Eye (tissue), 1 donor: ENCODE measurements at places on chromosomes 3 and 15.
A peak's percentile ranks its signal among the peaks of the same experiment; 100 is the strongest.

- no peak for DNase-seq
Observed at GRCh38 chr3:81080608-81081007, 680.8 kb downstream of the GBE1 start.

DNA sequence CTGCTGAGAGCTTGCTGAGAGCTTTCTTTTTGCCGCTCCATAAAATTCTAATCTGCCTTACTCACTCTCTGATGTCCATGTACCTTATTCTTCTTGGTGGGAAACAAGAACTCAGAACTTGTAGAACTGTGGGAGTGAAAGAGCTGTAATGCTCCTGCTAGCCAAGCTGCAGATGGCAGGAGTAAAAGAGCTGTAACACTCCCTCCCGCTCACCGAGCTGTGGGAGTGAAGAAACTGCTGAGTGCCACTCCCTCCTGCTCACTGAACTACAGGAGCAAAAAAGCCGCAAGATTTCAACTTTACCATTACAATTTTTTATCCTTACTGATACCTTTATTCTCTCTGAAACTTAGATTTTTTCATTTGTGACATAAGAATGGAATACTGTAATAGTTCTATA is 199.1 kb downstream of the SI start:
- no peak for DNase-seq

DNA sequence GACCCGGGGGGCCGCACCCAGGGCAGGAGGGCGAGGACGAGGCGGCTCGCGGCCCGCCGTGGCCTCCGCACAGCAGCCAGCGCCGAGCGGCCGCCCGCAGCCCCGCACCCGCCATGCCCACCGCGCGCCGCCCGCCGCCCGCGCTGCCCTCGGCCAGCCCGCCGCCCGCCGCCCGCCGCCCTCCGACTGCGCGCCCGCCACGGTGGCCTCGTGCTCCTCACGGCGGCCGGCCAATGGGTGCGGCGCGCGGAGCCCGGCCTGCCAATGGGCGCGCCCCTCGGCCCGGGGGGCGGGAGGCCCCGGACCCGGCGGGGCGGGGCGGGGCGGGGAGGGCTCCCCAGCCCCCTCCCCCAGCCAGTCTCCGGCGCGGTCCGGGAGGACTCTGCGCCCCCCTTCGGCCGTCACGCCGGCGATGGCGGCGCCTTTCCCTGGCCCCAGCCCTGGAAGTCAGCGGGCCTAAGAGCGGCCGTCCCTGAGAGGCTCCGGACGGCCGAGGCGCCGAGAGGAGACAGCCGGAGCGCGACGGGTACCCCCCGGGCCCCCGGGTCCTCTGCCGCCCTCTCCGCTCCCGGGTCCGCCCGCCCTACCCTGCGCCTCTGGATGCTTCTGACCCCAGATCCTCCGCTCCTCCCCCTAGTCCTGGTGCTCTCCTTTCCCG is at the start of gene NT5DC2:
NT5DC2 (minus strand) TSS at position 235 of the 658 bp plus-strand sequence; CDS start at position 115, 120 bp downstream.
- DNase-seq, result peak; percentile 91

DNA sequence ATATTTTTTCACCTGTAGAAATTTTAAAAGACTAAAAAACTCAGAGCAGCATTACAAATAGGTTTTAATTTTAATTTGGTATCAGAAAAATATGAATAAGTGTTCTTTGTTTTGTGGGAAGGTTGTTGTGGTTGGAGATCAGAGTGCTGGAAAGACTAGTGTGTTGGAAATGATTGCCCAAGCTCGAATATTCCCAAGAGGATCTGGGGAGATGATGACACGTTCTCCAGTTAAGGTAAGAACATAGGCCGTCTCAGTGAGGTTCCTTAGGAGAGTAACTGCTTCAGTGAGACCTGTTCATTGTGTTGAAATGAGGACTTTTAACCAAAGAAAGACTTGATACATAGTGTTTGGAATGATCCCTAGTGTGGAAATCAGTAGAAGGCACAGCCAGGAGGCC is 44.8 kb downstream of the OPA1 start:
- DNase-seq, result no peak

- DNase-seq, result no peak
Observed at GRCh38 chr3:101288294-101288693, 32.1 kb downstream of the IMPG2 start.

- no peak for DNase-seq
Observed at GRCh38 chr3:106228271-106228670, 359.5 kb upstream of the CBLB start.

GRCh38 chr15:57079446-57079845 is 161.0 kb downstream of the TCF12 start:
- no peak for DNase-seq

GRCh38 chr15:71011503-71012155 is 103.6 kb upstream of the THSD4 start:
- DNase-seq, result peak; percentile 30

- DNase-seq, result peak; percentile 93
Observed at GRCh38 chr3:140863580-140864009, 78.0 kb upstream of the SLC25A36 start.

GRCh38 chr3:17232442-17232841 is 347.7 kb downstream of the PLCL2 start:
- DNase-seq, result no peak

GRCh38 chr3:33798113-33798417 is 365 bp upstream of the PDCD6IP start:
- DNase-seq, result no peak

DNA sequence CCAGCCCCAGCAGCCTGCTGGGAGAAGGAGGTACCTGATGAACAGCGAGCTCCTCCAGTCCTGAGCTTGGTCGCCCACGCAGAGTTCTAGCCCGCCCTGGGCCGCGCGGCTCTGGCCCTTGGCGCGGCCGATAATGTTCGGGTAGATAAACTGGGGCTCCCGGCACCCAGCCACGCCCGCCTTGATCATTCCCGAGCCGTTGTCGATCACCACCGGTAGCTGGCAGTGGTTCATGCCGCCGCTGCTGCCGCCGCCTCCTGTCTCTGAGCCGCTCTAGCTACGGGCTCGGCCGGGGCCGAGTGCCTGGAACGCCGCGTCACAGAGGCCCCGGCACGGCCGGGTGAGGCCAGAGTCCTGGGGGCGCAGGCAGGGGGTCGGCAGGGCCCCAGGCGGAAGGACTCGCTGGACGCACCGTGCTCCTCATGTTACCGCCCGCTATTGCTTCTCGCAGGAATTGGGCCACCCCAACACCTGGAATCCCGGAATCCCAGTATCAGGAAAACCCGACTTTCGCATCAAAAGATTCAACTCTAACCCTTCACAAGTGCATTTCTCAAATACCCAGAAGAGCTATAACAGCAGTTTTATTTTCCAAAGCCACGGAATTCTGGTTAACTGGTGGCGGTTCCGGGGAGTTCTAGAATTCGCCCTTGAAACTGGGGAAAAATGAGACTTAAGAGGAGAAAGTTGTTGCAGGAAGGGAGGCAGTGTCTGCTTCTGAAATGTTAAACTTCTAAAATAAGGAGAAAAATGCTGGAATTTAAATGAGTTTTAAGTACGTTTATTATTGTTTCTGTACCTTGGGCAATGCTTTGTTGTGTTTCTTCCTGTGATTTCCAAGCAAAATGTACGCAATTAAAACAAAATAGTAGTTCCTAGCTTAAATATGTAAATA is at the start of gene ACTRT3:
ACTRT3 (minus strand) TSS at position 275 of the 895 bp plus-strand sequence; CDS start at position 234, 41 bp downstream.
- DNase-seq, result peak; percentile 89

DNA sequence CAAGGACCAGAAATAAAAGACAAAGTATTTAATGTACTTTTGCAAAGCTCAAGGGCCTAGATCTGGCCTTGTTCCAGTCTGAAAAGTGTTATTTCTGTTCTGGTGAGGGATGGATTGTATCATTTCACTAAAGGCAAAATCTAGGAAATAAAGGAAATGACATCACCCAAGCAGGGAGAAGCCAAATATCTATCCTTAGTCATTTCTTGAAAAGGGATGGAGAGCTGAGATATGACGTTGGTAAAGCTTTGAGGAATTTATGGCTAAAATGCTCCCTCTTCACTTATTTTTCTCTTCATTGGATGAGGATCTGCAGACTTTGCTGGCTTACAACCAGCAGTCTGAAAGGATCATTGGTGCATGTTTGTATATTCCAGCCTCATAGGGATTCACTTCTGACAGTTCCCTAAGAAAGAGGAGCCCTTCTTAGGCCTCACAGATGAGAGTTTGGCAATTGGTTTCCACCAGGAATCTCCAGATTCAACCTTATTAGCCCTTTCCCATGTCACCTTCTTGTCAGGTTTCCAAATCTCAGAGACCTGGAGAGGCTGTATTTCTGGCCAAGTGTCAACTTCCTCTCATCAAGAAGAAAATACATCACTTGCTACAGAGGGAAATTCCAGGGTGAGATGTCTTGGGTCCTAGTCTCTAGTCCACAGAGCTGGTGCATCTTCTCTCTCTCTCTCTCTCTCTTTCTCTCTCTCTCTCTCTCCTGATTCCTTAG is 93.7 kb upstream of the BOC start:
- peak; percentile 58 for DNase-seq

DNA sequence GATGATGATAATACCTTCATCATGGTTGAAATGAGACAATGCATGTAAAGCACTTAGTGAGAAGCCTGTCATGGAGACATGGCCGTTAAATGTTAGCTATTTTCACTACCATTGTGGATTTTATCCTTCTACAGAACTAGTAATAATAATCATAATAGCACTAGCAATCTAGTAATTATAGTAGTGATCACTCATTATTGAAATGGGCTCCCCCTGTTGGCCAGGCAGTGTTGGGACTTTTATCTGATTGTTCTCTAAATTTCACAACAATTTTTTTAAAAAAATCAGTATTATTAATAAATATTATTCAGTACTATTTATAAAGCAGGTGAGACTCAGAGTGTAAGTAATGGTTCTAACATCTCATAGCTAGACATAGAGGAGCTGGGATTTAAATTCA is 396.3 kb downstream of the IL5RA start:
- DNase-seq, result no peak

DNA sequence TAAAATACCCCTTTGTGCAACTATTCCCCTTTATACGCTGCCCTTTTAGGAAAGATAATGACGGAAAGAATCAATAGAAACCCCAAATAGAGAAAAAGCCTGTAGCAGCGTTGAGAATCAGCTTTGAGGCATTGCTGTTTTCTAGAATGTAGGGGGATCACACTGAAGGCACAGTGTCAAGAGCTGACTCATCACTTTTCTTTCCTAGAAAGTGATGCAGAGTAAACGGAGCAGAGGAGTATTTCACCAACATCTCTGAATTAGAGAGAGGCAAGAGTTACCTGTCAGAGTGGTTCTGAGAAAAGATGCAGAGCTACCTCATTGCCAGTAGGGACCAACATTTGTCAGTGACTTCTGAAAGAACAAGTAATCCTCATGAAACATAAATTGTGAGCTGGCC is 269.8 kb upstream of the TMC3 start:
- no peak for DNase-seq

GRCh38 chr3:141763088-141763750 is at the start of gene GRK7:
Gene GRK7, plus strand, starts transcription at chr3:141763408. Its CDS starts 14,877 bp downstream, at chr3:141778285.
- DNase-seq, result no peak

- peak; percentile 2 for DNase-seq
Observed at GRCh38 chr15:76866008-76866407, 39.1 kb downstream of the SCAPER start.

- no peak for DNase-seq
Observed at GRCh38 chr15:64333986-64334929, 21.7 kb downstream of the CSNK1G1 start.

GRCh38 chr3:196499061-196499460 is 4.5 kb downstream of the RNF168 start:
- DNase-seq, result no peak

- DNase-seq, result no peak
Observed at GRCh38 chr15:32966512-32966911, 228.0 kb downstream of the FMN1 start.

DNA sequence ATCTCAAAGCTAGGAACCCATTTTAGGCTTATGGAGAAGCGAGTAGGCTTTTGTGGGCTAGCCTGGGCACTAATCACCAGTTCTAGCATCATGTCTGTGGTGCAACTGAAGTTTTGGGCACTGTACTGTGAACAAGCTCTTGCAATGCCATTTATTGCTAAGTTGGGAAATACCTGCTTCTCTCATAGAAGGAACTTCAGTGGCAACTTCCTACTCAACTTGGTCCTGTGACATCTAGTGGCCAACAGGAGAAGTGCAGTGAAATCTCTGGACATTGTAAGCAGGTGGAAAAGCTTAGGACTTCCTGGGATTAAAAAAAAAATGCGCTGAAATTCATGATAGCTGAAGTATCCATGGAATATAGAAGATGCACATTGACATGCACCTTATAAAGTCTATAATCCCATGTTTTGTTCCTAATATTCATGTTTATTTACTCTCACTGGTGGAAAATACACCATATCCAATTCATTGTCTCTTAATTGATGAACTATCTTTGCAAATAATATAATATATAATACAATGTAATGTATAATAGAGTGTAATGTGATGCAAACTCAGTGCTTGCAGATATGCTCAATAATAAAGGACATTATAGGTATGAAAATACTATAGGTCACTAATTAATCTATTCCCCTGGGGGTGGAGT is 6.5 kb upstream of the ALDH1A3 start:
- DNase-seq, result peak; percentile 94

- no peak for DNase-seq
Observed at GRCh38 chr3:194158942-194159439, 23.0 kb downstream of the HES1 start.

GRCh38 chr3:36762918-36763849 is 1.2 kb downstream of the DCLK3 start:
- no peak for DNase-seq

DNA sequence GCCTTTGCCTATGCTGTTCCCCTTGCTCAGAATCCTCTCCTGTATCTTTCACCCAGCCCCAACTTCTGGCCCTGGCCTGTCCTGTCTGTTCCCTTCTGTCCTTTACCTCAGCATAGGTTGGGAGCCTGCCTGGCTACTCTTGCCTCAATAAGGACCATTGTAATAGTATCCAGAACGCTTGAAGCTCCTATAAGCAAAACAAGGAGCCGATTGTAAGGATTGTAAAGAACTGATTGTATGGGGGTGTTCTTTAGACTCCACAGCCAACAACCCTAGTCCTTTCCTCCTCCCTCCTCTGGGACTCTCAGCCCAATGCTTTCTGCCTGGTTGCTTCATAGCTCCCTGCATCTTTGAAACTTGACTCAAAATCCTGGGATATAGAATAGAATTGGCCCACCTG is 18.7 kb upstream of the RAD54L2 start:
- no peak for DNase-seq

DNA sequence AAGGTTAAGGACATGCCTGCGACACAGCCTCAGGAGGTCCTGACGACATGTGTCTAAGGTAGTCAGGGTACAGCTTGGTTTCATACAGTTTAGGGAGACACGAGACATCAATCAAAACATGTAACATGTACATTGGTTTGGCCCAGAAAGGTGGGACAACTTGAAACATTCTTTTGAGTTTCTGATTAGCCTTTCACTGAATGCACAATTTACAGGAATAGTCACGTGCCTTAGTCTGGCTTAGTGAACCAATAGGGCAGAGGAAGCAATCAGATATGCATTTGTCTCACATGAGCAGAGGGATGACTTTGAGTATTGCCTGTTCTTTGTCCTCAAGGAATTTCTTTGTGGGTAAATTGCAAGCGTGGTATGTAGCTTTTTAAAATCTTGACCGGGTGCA is 24.5 kb upstream of the HDAC11 start:
- DNase-seq, result no peak

DNA sequence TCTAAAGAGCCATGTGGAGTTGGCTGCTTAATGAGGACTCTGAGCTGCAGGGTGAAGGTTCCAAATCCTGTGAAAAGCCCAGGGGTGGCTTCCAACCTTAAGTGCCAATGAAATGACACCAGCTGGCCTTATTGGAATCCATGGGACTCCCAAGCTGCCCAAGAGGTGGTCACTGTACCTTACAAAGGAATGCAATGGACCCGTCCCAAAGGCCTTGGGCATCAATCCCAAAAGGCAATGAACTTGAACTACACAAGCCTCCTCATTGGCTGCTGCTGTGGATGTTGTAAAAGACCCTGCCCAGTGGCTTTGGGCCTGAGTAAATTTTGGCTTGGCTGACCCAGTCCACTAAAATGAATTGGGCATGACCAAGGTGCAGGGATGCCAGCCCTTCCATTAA is 129.3 kb downstream of the WNT5A start:
- no peak for DNase-seq
